ENCODE measurements at places on chromosomes 6 and 20.
A peak's percentile ranks its signal among the peaks of the same experiment; 100 is the strongest.

- no peak for DNase-seq
Measured at GRCh38 chr6:15369838-15370237, 124.0 kb downstream of the JARID2 start.

DNA sequence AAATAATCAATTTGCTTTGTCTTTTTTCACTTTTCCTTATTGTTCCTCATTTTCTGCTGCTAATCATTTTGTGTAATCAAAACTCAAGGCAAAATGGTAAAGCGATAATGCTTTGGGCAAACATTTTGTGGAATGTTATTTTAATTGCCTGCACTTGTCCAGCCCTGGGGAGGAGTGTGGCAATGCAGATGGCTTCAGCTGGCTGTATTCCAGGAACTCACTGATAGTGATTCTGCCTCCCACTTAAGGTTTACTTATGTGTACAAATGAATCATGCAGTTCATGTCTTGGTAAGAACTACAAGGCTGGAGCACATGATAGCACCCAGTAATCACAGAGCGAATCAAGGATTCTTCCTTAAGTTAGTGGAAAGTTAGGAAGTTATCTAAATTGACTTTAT is 107.8 kb downstream of the COL19A1 start:
- DNase-seq, result no peak

DNA sequence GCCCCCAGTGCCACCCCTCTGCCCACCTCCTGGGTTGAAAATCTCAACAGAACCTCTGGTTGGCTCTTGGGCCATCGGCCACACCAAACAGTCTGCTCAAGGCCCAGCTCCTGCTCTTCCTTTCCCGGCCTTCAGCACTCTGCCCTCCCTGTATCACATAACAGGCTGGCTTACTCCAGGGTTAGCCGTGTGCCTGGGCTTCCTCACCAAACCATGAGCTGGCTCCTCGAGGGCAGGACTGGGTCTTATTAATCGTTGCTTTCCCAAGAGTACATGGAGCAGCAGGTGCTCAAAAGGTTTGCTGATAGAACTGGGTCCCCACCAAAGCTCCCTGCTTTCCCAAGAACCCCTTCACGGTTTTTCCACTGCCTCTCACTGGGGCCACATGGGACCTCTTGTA is 12.7 kb upstream of the FAM83C start:
- DNase-seq, result no peak

GRCh38 chr6:146912730-146913685 is 291.2 kb upstream of the STXBP5 start:
- DNase-seq, result peak; percentile 31

DNA sequence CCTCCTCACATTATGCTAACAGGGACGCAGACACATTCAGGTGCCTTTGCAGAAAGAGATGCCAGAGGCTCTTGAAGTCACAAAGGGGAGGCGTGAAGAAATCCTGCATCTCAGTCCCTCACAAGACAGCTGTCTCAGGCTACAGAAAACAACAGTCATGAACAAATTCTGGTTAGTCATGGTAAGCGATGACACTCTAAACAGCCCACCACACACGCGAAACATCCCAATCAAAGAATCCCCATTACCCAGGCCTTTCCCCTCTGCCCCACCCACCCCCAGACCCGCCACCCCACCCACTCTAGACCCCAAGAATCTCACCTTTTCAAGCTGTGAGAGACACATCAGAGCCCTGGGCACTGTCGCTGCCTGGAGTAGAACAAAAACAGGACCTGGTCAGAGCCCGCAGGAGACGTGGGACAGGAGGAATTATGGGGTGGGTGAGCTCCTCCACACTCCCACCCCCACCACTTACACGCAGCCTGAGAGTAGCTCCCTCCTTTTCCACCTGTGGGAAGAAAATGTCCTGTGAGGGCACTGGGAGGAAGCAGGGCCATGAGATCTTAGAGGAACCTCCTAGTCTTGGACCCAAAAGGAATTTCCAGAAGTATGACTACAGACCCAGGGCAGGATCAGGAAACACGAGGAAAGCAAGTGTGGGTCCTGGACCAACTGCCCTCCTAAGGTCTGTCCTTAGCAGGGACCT is 2.7 kb downstream of the HLA-B start:
- peak; percentile 65 for DNase-seq

DNA sequence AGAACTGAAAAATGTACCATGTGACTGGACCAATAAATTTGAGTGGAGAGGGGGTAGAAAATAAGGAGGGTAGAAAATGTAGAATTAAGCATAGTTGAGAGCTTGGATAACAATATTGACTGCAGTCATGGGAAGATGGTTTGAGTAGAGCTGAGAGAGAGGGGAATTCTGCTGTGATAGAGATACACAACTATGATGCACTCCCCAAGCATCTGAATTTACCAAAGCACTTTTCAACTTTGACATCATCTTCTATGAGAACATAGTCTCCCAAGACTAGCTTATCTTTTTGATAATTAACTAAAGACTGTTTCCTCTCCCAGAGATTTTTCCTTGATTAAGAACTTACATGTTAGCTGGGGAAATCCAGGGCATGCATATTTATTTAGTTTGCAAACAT is 103.1 kb downstream of the TNFRSF21 start:
- DNase-seq, result no peak

GRCh38 chr6:75489025-75489424 is 4.6 kb downstream of the FILIP1 start:
- no peak for DNase-seq

- DNase-seq, result peak; percentile 38
Measured at GRCh38 chr6:143059663-143060353, 881 bp upstream of the AIG1 start.

DNA sequence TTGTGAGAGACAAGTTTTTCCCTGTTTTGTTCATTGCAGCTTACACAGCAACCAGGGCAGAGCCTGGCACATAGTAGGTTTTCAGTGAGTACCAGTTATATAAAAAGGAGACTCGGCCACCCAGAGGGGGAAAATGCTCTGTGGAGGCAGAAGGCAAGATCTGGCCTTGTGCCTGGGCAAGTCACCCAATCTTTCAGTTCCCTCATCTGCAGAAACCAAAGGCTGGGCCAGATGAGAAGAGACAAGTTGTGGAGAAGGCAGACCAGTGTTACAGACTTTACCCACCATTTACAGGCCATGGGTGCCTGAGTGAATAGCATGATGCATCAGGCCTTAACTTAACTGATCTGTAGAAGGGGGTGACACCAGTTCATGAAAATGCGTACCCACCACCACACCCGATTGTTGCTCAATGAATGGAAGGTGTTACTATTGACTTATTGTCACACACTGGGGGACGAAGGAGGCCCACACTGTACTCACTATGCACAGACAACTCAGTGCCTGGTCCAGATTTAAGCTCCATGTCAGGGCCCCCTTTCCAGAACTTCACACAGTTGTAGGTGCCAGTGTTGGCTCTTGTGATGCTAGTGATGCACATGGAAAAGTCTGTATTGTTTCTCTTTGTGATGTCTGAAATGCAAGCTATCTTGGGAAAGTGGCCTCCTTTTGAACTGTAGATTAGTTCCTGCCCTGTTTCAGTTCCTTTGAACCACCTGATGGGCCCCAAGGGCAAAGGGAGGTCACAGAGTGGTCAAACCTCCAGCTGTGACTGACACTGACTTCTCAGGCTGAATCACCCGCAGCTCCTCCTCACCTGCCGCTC is 64.3 kb upstream of the SIRPG start:
- DNase-seq, result no peak

DNA sequence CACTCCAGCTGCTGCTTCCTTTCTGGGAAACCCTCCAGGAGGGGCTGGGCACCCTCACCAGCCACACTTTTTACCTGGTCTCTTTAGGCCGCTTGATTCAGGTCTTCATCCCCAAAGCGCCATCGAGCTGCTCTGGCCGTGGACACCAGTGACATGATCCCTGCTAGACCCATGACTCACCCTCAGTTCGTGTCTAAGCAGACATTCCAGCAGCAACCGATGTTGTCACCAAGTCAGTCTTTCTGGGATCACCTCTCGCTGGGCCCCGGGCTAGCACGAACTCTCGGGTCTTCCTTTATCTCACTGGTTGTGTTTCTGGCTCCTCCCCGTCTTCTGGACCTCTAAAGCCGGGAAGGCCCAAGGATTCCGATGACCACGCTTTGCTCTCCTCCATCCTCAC is 43.0 kb upstream of the GPR31 start:
- DNase-seq, result no peak

GRCh38 chr6:52081237-52081636 is 6.2 kb downstream of the PKHD1 start:
- no peak for DNase-seq

- no peak for DNase-seq
Measured at GRCh38 chr6:3473773-3474172, 16.9 kb upstream of the SLC22A23 start.

DNA sequence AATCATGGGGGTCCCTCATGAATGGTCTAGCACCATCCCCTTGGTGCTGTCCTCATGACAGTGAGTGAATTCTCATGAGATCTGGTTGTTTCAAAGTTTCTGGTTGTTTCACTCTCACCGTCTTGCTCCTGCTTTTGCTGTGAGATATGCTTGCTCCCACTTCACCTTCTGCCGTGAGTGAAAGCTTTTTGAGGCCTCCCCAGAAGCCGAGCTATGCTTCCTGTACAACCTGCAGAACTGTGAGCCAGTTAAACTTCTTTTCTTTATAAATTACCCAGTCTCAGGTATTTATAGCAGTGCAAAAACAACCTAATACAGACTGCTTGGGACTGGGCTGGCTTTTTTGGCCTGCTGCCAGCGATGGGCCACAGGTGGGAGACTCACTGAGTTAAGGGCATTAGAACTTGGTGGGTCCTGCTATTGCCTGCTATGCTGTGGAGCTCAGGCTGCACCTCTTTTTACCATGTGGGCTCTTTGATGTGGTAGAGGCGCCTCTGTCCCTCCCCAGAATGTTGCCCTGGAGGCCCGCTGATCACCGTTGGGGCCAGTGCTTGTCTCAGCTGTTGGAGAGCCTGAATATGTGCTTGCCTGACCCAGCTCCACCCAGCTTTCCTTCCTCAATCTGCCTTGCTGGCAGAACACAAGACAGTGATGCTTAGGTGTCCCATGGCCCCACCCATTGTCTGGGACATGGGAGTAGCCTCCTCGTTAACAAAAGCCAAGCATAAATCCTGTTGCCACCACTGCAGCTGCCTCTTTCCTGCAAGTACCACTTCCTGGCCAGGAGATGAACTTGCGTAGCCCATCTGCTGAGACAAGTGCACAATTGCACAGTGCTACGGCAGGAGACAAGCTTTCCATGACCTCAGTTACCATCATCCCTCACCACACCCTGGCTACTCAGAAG is 47.1 kb downstream of the IGF2R start:
- DNase-seq, result no peak

GRCh38 chr20:24651171-24651975 is 181.9 kb downstream of the SYNDIG1 start:
- DNase-seq, result peak; percentile 53

DNA sequence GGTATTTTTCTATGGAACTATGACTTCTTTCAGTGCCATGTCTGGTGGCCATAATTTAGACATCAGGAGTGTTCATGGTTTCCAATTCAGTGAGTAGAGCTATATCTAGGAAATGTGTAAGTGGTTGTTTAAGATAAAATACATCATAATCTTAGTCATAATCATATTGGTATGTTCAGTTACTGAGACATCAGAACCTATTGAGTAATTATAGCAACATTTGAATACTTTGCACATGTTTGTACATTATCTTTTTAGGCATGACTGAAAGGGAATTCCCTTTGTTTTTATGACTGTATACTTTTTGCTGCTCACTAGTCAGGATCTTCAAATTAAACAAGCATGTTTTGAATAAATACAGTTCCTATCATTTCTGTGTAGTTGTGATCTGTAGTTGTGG is 64.0 kb downstream of the STXBP5 start:
- no peak for DNase-seq

DNA sequence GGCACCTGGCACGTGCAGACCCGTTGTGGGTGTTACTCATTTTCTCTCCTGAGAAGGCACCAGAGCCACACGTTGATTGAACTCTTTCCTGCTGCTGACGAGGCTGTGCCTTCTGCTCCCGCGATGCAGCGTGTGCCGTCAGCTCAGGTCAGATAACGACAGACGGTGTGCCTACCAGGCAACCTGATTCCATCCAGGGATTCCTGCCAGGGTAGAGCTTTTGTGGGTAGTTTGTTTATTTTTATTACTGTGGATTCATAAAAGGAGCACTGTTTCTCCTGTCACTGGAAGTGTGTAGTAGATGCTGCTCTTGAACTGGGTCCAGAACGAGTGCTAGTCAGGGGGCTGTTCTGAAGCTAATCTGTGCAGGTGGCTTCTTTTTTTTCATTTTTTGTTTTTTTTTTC is 20.7 kb downstream of the PRPF6 start:
- no peak for DNase-seq

DNA sequence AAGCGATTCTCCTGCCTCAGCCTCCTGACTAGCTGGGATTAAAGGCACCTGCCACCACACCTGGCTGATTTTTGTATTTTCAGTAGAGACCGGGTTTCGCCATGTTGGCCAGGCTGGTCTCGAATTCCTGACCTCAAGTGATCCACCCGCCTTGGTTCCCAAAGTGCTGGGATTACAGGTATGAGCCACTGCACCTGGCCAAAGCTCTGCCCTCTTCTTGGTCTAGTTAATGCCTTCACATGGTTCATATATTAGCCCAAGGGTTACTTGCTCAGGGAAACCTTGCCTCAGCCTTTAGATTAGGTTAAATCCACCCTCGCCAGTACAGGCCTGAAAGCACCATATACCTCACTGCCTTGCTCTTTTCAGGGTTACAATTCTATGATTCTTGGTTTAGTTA is 26.1 kb downstream of the TSHZ2 start:
- no peak for DNase-seq

- DNase-seq, result no peak
Measured at GRCh38 chr6:15148356-15148946, 97.4 kb upstream of the JARID2 start.

- DNase-seq, result no peak
Measured at GRCh38 chr20:32877507-32877906, 18.8 kb downstream of the EFCAB8 start.

- no peak for DNase-seq
Measured at GRCh38 chr6:134368670-134369069, 50.8 kb upstream of the SGK1 start.

DNA sequence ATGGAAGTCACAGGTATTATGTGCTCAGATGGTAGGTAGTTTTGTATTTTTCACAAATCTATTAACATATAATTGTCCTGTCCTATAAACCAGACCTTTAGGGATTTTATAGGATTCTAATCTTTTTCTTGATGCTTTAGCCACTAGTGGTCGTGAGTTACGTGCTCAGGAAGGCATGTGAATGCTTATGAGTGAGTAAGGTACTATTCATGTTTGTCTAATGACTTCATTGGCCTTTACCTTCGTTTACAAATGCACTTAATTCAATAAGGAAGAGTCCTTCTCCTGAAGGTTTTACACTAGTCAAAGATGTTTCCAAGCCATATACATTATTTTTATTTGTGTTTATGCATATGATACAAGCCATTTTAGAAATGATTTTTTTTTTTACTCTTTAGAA is 23.0 kb downstream of the PACRG start:
- no peak for DNase-seq

GRCh38 chr6:37155394-37156312 is 14.3 kb upstream of the PIM1 start:
- no peak for DNase-seq

GRCh38 chr6:153231048-153231646 is 100.1 kb upstream of the RGS17 start:
- peak; percentile 46 for DNase-seq

- no peak for DNase-seq
Measured at GRCh38 chr20:33900521-33901131, 89.5 kb downstream of the CHMP4B start.

- DNase-seq, result no peak
Measured at GRCh38 chr6:6560909-6561308, 27.6 kb upstream of the LY86 start.

Data from suppressor macrophage treated with lipopolysaccharide for 1 hour (primary cell).